HFFc6 (cell line): ENCODE measurements at places on chromosomes 7 and 10.
A peak's percentile ranks its signal among the peaks of the same experiment; 100 is the strongest.

DNA sequence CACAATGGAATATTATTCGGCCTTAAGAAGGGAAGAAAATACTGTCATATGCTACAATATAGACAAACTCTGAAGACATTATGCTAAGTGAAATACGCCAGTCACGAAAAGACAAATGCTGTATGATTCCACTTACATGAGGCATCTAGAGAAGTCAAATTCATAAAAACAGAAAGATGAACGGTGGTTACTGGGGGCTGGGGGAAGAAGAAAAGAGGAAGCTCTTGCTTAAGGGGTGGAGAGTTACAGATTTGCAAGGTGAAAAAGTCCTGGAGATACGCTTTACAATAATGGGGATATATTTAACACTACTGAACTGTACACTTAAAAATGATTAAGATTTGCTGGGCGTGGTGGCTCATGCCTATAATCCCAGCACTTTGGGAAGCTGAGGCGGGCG, 49.0 kb downstream of the PSMC2 start:
- DNase-seq, result no peak

DNA sequence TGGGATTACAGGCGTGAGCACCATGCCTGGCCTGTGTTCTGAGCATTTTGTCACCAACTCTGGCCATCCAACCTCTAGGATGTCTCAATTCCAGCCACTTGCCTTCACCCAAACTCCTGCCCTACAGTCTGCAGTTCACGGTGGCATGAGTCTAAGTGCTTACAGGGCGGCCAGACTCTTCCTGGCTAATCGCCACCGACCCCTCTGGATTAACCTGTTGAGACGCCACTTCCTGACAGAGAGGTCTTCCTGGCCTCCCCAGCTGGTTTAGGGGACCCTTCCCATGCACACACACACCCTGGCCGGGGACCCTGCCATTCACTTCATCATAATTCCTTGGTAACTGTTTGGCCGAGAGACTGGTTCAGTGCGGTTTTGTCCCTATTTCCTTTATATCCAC, 211.5 kb upstream of the SH2B2 start:
- no peak for DNase-seq

GRCh38 chr10:490891-491571, 198.4 kb downstream of the DIP2C start:
- peak; percentile 49 for DNase-seq

GRCh38 chr10:11639849-11640764, 28.7 kb upstream of the USP6NL start:
- DNase-seq, result no peak

GRCh38 chr10:26367771-26368170, 70.4 kb upstream of the APBB1IP start:
- peak; percentile 12 for DNase-seq

DNA sequence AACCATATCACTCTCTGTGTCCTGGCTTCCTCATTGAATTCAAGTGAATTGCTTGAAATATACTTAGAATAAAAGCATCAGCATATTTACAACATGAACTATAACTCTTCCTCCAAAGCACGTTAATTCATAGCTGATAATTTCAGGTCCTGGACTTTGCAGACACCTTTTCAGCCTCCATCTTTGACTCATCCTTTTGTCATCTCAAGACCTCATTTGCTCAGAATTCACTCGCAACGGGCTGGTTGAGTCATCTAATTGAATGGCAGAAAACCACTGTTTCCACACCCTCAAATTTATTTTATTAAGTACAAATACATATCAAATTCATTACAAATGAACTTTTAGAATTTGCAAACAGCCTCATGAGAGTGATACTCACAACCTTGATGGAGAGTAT, 545.7 kb downstream of the GATA3 start:
- DNase-seq, result no peak

DNA sequence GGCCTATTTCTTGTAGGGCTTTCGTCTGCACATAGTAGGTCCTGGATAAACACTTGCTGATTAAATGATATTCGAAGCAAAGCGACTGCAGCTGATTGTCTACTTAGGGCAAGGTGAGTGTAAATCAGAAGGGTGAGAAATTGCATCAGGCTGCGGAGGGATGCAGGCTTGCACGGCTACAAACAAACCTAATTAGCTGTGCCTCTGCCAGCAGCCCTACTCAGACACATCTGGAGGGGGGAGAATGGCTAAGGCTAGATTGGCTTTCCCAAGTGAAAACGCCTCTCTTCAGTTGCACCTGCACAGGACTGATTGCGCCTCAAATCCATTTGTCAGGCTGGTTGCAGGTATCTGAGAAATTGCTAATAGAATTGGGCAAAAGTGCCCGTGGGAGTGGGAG, 247.5 kb downstream of the DPP6 start:
- no peak for DNase-seq

DNA sequence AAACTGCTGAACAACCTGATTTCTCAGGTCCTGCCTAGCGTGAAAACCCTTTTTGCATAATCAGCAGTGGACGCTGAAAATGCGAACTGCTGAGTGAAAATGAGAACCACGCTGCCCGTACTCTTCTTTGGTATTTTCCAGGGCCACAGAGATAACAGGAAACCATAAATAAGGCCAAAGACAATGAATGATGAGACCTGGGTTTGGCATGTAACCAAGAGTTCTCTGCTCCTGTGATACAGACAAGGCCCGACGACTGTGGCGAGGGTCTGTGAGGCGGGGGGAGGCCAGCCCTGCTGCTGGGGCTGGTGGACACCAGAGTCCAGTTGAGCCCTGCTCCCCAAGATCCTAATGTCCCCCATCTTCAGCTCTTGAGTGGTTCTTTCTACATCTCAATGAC, 236.0 kb downstream of the WDR11 start:
- DNase-seq, result no peak

DNA sequence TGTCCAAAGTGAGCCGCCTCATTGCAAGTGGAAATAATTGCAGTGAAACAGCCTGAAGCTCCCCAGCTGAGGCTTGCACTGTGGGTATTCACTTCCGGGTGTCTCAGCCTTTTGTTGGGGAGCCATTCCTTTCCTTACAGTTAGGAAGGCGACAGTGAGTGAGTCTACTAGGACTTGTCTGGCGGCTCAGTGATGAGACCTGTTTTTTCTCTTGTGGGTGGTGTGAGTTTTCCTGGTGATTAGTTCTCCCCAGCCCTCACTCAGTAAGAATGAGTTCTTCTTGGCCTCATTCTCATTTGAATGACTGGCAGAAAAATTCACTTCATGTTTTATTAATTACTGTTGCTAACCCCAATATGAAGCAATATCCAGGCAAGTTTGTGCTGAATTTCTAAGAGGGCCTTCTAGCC, 2.6 kb downstream of the PGAM1 start:
- DNase-seq, result peak; percentile 34

DNA sequence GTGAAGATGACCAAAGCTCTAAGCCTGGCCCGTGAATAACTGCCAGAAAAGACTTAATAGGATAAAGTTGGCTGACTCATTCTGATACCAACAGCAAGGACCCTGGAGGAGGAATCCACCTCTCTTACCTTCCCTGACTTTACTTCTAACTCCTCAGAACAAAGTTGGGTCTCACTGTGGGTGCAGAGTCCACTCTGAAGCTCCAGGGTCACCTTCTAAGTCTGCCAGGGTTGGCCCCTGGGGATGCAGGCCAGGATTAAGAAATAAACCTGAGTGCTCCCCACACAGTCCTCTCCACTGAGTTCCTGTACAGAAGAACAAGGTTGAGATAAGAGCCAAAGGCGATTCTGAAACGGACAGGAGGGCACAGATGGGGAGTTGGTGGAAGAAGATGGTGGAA, 54.4 kb downstream of the GPR26 start:
- no peak for DNase-seq

- DNase-seq, result no peak
Measured at GRCh38 chr10:123381224-123381623, 227.0 kb downstream of the BUB3 start.

DNA sequence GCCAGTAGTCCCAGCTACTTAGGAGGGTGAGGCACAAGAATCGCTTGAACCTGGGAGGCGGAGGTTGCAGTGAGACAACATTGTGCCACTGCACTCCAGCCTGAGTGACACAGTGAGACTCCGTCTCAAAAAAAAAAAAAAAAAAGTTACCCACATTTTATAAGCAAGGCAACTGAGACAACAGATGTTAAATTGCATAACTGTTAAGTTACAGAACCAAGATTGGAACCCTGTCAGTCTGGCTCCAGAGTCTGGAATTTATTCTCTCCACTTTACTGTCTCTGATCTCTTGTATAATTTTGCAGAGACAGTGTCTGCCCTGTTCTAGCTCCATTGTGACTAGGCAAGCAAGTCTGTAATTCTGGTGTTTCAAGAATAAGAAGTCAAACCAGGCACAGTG, 6.2 kb upstream of the ITGB1 start:
- no peak for DNase-seq

- no peak for DNase-seq
Measured at GRCh38 chr7:13852281-13852968, 137.0 kb downstream of the ETV1 start.

DNA sequence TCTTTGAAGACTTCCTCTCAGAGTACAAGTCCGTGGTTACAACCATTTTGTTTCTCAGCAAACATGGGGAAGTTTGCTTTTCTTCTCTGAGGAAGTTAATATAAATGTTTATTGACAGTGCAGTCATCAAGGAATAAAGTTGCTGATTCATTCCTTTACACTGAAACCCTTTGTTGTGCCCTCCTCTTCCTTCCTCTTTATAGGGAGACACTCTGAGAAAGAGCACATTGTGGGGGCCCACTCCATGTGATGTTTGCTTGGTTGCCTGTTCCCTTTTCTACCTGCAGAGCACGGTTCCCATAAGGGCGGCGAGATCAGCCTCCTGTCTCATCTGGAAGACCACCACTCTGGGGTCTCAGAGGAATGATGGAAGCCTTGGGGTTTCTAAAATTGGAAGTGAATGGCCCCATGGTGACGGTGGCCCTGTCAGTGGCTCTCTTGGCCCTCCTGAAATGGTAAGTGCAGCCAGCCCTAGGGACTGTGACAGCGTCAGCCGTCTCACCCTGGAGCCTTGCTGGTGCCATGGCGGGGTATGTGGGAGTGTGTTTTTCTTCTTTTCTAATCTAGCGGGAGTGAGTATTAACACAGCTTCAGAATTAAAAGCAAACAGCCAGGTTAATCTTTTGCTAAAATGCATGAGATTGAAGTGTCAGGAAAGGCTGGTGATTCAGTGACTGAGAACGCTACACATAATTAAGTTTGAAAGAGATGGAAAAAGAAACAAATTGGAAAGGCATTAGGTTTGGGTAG, at the start of gene TBXAS1:
Gene TBXAS1, plus strand, starts transcription at position 240 of the 750 bp plus-strand sequence. Its CDS starts 127 bp downstream, at position 367.
- DNase-seq, result no peak

- DNase-seq, result no peak
Measured at GRCh38 chr10:7255517-7255916, 155.3 kb downstream of the SFMBT2 start.

DNA sequence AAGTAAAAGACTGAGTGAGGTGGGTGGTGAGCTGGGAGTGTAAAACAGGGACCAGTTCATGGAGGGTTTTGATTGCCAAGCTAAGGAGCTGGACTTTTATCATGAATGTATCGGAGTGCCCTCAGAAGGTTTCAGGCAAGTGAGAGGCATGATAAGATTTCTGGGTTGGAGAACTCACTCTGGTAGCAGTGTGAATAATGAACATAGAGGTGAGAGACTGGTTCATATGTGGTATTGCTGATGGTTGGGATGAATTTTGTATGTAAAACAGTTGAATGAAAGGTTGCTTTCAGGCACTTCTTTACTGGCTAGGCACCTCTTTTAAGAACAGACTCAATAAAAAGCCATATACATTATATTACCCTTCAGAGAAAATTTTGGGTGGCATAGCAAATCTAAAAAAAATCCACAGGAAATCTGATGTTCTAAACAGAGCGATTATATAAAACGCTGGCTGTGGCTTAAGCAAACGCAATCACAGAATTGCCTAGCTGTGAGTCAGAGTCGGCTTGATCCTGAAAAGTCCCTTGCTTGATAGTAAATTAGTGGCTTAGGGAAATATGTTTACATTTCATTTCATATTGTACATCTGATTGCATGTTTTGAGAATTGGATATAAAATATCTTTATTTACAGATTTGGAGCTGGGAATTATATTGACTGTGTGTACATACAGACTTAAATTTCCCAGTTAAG, 92.9 kb upstream of the HDAC9 start:
- DNase-seq, result peak; percentile 62

- no peak for DNase-seq
Measured at GRCh38 chr7:66824041-66824440, 83.5 kb downstream of the RABGEF1 start.

DNA sequence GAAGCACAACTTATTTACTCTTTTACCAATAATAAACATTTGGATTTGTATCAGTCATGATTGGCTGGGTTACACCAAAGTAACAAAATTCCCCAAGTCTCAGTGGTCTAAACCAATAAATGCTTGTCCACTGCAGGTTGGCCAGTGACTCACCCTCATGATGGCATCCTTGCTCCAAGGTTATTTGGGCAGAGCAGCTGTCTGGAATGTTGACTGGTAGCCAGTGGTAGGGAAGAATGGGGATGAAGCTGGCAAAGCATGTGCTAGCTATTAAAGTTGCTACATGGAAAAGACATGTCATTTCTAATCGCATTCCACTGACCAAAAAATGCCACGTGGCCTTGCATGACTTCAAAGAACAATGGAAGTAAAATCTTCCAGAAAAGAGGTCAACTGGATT, 1168.7 kb upstream of the CELF2 start:
- no peak for DNase-seq

GRCh38 chr10:95798096-95798855, 42.3 kb downstream of the ENTPD1 start:
- no peak for DNase-seq

DNA sequence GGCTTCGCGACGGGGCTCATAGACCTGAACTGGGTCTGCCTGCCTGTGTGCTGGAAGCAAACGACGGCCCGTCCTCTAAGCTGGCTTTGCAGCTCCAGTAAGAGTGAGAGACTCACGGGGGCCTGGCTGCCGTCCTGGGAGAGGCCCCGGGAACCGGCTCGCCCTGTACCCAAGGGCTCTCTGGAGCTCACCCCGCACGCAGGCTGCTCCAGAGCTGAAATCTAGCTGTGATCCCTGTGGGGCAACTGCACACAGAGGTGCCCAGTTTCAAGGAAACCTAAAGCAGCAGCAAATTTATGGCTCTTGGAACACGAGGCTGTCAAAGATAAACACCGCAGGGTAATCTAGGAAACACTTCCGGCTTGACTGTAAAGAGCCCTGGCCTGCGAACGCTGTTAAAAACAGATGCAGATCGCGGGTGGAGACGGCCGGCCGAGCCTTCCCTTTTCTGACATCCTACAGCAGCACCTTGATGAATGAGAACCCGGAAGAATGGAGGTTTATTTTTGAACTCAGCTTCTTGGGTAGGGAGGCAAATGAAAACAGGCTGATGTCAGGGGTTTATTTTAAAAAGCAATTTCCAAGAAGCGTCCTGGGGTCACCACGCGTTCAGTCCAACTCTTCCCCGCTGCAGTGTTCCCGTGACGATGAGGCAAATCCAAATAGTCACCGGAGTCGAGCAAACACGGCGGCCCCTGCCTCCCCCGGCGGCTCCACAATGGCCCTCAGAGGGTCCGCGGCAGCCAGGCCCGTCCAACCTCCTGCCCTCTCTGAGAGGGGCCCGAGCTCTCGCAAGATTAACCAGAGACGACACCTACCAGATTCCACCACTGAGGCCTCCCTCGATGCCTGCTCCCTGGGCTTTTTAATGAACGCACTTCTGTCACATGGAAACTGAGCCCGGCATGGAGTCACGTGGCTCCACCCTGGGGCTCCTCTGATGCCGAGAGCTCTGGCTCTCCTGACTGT, 29.6 kb downstream of the AMZ1 start:
- no peak for DNase-seq

GRCh38 chr10:13775786-13776775, 189.3 kb downstream of the PRPF18 start:
- DNase-seq, result peak; percentile 87
